ENCODE measurements at places on chromosomes 12 and 14.

DNA sequence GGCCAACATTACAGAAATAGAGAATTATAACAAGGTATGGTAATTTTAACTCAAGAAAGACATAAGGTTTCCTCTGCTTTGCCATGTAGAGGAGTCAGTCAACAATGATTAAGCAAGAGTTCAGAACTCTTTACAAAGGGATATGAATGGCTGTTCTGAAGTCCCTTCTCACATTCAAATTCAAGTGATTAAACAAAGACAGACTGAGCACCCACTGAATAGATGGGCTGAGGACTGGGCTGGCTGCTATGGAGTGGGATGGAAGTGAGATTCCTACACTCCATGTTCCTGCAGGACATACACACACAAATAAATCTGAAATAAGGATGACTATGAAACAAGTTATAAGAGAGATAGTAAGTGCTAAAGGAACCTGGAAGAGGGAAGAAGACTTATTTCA, 199.0 kb upstream of the GRIP1 start:
- H3K4me1 ChIP-seq: no peaks in the 10 kb centered on the region
- no peak overlapping the region for H3K4me3 ChIP-seq
- peaks cover 9% of the 10 kb centered on the region for H3K27me3 ChIP-seq
- no peaks in the 10 kb centered on the region for H3K36me3 ChIP-seq
- DNase-seq: no peak
- no peak overlapping the region for H3K27ac ChIP-seq

DNA sequence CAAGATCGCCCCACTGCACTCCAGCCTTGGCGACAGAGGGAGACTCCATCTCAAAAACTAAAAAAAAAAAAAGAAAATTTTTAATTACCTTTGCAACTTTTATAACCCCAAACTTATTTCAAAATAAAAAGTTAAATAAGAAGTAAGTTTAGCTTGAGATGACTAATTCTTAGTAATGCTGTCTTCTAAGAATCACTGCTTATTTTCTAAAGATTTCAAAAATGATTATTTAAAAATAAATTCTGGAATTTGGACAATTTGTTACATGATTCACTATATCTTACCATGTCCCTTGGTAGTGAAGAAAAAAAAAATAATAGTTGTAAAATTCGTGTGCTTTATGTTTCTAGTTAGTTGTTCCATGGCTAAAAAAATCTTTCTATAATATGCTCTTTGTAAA, 11.6 kb upstream of the HECTD1 start:
- H3K36me3 ChIP-seq: no peaks in the 10 kb centered on the region
- H3K4me1 ChIP-seq: no peaks in the 10 kb centered on the region
- no peaks in the 10 kb centered on the region for H3K27me3 ChIP-seq

GRCh38 chr14:51095854-51096823, 1.2 kb upstream of the TRIM9 start:
- H3K27ac ChIP-seq: peak overlapping the region; percentile 91
- H3K36me3 ChIP-seq: no peaks in the 10 kb centered on the region
- DNase-seq: no peak
- H3K27me3 ChIP-seq: no peaks in the 10 kb centered on the region
- peaks cover 50% of the 10 kb centered on the region for H3K4me1 ChIP-seq
- H3K4me3 ChIP-seq: peak overlapping the region; percentile 65

DNA sequence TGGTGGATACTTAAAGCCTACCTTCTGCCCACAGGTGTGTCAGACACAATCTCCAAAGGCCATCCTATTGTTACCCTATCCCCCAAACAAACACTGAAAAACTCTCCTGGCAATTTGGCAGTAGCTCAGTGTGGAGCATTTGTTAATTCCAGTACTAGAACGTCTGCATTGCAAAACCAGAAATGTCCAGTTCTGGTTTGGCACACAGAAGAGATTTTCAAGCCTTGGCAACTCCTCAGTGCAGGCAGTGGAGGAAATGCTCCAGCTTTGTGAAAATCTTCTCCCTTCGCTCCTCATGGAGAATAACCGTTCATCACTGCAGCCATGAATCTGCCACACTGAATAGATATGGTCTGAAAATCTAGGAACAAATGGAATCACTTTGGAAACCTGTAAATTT, 5.3 kb upstream of the SOCS2 start:
- no peak for DNase-seq
- H3K27me3 ChIP-seq: no peaks in the 10 kb centered on the region
- peaks cover 14% of the 10 kb centered on the region for H3K4me1 ChIP-seq
- H3K36me3 ChIP-seq: peaks cover 52% of the 10 kb centered on the region

DNA sequence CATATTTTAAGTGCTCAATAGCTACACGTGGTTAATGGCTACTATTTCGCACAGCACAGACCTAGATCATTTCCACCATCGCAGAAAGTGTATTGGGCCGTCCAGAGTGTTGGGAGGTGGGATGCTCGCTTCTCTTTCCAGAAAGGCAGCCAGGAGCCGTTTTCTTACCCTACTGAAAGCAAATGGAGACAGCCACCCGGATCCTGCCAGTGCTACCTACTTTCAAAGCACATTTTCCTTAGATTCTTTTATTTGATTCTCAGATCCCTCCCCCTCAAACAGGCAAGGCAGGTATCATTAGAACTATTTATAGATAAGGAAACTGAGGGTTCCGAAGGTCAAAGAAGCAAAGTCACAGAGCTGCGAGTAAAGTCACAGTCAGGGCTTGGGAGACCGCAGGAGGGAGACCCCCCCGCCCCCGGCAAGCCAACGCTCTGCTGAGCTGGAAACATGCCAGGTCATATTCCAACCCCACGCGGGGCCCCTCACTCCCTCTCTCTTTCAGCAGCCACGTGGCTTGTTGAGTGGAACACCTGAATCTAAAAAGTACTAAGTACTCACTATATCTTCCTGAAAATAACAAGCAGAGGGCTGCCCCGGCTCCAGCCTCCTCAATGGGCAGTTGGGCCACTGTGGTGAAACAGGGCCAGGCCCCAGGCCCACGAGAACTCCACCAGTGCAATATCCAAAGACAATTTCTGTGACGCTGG, 36.2 kb downstream of the PRIMA1 start:
- H3K4me1 ChIP-seq: no peaks in the 10 kb centered on the region
- no peak overlapping the region for H3K4me3 ChIP-seq
- H3K36me3 ChIP-seq: no peaks in the 10 kb centered on the region

DNA sequence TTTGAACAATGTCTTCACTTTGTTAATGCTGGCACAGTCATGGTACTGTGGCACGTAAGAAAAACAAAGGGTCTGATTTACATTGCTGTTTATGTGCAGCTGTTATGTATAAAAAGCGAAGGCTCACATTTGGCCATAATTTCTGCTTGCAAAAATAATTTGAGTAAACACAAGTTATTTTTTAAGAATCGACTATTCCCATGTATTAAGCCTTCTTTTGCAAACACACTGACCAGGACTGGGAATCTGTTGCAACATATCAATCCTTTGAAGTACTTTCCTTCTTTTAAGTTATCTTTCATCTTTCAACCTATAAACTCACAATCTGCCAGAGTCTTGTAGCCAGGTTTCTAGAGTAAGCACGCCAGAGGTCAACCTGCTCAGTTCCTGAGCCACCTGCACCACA, 145.4 kb upstream of the BMP4 start:
- no peak for DNase-seq
- no peak overlapping the region for H3K4me3 ChIP-seq
- no peaks in the 10 kb centered on the region for H3K36me3 ChIP-seq
- H3K27me3 ChIP-seq: no peaks in the 10 kb centered on the region

- no peaks in the 10 kb centered on the region for H3K36me3 ChIP-seq
- H3K4me3 ChIP-seq: no peak overlapping the region
- DNase-seq: no peak
- H3K27ac ChIP-seq: no peak overlapping the region
Measured at GRCh38 chr12:130371296-130371695, 33.6 kb downstream of the PIWIL1 start.

GRCh38 chr12:69345742-69346141, 2.4 kb upstream of the LYZ start:
- H3K4me3 ChIP-seq: no peak overlapping the region
- peaks cover 7% of the 10 kb centered on the region for H3K27me3 ChIP-seq
- H3K4me1 ChIP-seq: no peaks in the 10 kb centered on the region
- no peak overlapping the region for H3K27ac ChIP-seq
- no peaks in the 10 kb centered on the region for H3K36me3 ChIP-seq

- H3K27ac ChIP-seq: peak overlapping the region; percentile 43
- no peaks in the 10 kb centered on the region for H3K36me3 ChIP-seq
- H3K4me1 ChIP-seq: peaks cover 29% of the 10 kb centered on the region
- no peak overlapping the region for H3K4me3 ChIP-seq
Measured at GRCh38 chr12:27998170-27998569, 25.6 kb upstream of the PTHLH start.

DNA sequence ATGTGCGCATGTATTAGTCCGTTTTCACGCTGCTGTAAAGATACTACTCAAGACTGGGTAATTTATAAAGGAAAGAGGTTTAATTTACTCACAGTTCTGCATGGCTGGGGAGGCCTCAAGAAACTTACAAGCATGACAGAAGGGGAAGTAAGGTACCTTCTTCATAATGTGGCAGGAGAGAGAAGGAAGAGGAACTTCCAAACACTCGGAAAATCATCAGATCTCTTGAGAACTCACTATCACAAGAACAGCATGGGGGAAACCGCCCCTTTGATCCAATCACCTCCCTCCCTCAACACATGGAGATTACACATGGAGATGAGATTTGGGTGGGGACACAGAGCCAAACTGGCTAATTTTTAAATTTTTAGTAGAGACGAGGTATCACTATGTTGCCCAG, 41.8 kb upstream of the SNX6 start:
- DNase-seq: no peak
- H3K4me1 ChIP-seq: no peaks in the 10 kb centered on the region
- H3K27ac ChIP-seq: no peak overlapping the region
- no peaks in the 10 kb centered on the region for H3K36me3 ChIP-seq
- H3K27me3 ChIP-seq: no peaks in the 10 kb centered on the region

- H3K27me3 ChIP-seq: peaks cover 11% of the 10 kb centered on the region
- H3K36me3 ChIP-seq: no peaks in the 10 kb centered on the region
- no peak overlapping the region for H3K4me3 ChIP-seq
Measured at GRCh38 chr14:62743560-62743959, 301.7 kb downstream of the KCNH5 start.

DNA sequence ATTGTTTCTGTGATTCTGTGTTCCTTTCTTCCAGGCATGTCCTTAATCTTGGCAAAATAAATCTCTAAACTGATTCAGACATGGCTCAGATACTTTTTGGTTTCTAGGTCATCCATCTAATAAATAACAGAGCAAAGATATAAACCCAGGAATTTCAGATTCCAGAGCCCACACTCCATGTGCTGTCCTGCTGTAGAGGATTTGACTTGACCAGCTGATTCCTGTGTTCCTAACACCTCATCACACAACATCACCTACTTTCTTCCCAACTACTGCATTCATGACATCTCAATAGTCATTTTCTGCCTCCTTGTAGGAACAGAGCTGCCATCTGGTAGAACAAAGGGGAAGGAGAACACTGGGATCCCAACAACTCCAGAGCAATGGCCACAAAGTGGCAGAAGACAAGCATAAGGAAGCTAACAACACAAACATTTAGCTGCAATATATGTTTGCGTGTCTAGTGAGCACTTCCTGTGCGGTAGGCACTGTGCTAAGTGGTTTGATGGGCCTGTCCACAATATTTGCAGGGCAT, 91.9 kb upstream of the OVCH1 start:
- no peaks in the 10 kb centered on the region for H3K4me1 ChIP-seq
- no peak for DNase-seq
- H3K27ac ChIP-seq: no peak overlapping the region
- H3K4me3 ChIP-seq: no peak overlapping the region
- peaks cover 3% of the 10 kb centered on the region for H3K27me3 ChIP-seq

DNA sequence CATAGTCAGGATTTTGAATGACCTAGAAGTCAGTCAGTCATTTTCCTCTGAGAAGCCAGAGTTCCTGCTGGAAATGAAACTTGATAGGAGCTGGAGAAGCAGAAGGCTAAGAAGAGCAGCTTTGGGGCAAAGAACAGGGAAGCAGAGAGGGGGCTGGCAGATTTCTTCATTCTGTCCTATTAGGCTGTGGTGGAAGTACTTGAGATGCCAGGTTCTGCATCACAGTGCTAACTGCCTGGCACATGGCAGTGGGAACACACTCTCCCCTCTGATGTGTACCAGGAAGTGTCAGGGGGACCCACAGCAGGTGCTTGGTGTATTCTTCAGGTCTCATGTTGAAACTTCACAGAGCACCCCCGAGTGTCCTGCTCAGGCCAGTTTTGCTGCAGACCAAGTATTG, 61.0 kb downstream of the SUSD6 start:
- DNase-seq: no peak
- no peaks in the 10 kb centered on the region for H3K4me1 ChIP-seq
- H3K27me3 ChIP-seq: no peaks in the 10 kb centered on the region
- no peaks in the 10 kb centered on the region for H3K36me3 ChIP-seq
- no peak overlapping the region for H3K4me3 ChIP-seq

- H3K4me1 ChIP-seq: no peaks in the 10 kb centered on the region
- H3K27me3 ChIP-seq: no peaks in the 10 kb centered on the region
- DNase-seq: no peak
- no peak overlapping the region for H3K4me3 ChIP-seq
Measured at GRCh38 chr14:104477117-104477623, 102.4 kb upstream of the C14orf180 start.

GRCh38 chr12:19245666-19246065, 116.1 kb downstream of the PLEKHA5 start:
- H3K4me3 ChIP-seq: no peak overlapping the region
- H3K36me3 ChIP-seq: no peaks in the 10 kb centered on the region
- H3K27ac ChIP-seq: no peak overlapping the region
- H3K4me1 ChIP-seq: peaks cover 11% of the 10 kb centered on the region

DNA sequence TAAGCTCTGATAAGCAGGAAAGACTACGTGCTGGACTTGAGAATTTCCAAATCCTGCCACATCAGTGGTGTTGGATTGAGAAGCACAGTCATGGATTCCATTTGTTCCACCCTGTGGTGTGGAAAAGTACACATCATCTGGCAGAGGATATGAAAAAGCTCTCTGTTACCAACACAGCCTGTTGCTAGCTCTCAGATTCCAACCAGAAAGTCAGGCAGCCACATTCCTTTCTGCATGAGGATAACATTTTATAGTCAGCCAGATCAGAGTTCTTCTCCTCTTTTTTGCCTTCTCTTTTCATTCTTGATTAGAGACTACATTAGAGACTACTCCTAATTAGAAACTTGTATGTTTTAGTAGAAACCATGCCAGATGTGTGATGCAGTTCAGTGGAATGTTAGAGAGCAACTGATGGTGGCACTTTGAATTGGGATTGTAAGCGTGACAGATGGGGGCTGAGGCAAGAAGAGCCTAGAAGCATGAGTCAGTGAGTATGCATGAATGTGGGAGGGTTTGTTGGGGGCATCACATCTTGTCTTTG, 61.2 kb upstream of the STXBP6 start:
- H3K4me3 ChIP-seq: no peak overlapping the region
- no peak for DNase-seq
- no peaks in the 10 kb centered on the region for H3K27me3 ChIP-seq
- no peaks in the 10 kb centered on the region for H3K36me3 ChIP-seq

DNA sequence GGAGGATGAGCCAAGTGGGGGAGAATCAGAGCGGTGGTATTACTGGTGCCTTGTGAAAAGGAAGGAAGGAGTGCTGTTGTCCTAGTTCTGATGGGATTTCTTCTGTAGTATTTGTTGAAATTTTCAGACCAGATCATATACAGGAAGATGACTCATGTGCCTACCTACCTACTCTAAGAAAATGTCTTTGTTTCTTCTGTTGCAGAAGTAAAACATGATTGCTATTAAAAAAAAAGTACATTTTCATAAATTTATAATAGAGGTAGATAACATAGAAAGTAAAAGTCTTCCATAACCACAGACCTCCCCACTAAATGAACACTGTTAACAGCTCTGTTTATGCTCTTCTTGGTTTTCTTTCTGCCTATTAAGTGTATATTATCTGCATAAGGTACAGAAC, 26.9 kb downstream of the SAMD4A start:
- H3K4me1 ChIP-seq: no peaks in the 10 kb centered on the region
- H3K27me3 ChIP-seq: peaks cover 14% of the 10 kb centered on the region
- no peak overlapping the region for H3K27ac ChIP-seq

- H3K27me3 ChIP-seq: no peaks in the 10 kb centered on the region
- no peak overlapping the region for H3K27ac ChIP-seq
- DNase-seq: no peak
- peaks cover 17% of the 10 kb centered on the region for H3K36me3 ChIP-seq
Measured at GRCh38 chr14:74015176-74015575, 3.9 kb downstream of the ENTPD5 start.
